ENCODE measurements at places on chromosomes 3 and 15.

- DNase-seq: no peak
Observed at GRCh38 chr3:150666167-150666566, 37.6 kb downstream of the ERICH6 start.

DNA sequence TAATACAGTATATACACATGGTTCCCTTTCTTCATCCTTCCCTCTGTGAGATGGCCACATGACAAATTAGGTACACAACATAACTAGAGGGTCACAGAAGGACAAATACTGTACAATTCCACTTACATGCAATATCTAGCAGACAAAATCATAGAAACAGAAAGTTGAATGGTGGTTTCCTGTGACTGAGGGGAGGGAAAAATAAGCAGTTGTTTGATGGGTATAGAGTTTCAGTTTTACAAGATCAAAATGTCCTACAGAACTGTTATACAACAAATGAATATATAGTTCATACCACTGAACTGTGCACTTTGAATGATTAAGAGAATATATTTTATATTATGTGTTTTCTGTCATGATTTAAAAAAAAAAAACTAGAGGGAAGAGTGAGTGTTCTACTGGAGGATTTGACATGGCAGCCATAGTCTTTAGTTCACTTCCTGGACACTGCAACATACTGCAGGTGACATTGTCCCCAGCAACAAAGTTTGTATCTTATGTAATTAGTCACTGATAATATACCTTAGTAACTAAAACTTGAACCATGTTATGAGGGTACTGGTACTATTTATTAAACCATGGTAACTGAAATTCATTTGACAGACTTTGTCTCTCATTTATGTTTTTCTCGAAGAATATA, 37.2 kb downstream of the CCDC54 start:
- DNase-seq: no peak

- DNase-seq: no peak
Observed at GRCh38 chr15:77456746-77457145, 36.1 kb downstream of the HMG20A start.

DNA sequence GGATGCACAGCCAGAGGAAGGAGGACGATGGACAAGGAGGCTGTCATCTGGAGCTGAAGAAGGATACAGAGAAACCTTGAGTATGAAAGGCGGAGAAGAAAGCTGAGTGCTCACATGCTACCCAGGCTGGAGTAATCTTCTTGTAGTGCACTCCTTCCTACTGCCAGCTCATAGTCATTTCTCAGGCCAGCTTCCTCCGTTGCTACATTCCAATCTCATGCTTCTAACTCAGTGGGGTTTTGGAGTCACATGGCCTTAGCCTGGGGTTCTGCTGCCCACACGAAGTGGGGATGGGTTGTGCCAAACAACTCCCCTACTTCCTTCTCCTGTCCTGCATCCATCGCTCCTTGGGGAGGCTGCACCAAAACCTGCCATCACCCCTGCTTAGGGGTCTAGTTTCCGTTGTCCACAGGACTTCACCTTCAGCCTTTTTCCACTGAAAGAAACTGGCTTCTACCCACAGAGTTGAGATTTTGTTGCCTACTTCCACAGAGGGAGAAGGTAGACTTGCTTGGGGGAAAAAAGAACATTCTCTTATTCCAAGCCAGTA, 239.9 kb downstream of the EPHB1 start:
- DNase-seq: no peak

GRCh38 chr15:100722551-100723314, 120.3 kb downstream of the ASB7 start:
- no peak for DNase-seq

- DNase-seq: no peak
Observed at GRCh38 chr3:72490688-72491435, 357.4 kb downstream of the SHQ1 start.

DNA sequence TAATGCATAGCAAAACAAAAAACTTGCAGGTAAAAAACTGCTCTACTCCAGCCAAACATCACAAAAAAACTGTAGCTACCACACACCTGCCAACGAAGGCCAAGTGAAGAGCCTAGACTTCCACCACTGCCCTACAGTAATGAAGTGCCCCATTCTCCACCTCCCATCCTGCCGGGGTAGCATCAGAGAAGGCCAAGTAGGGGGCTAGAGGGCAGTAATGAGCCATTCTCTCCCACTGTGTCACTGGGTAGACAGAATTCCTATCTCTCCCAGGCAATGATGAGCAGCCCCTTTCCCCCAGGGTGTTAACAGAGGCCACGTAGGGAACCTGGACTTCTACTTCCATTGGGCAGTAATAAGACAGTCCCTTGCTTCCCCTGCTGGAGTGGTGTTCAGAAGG, 9.5 kb downstream of the SEC22C start:
- DNase-seq: no peak

- DNase-seq: no peak
Observed at GRCh38 chr3:195159814-195160165, 111.2 kb downstream of the XXYLT1 start.

- DNase-seq: no peak
Observed at GRCh38 chr15:63221346-63221745, 31.9 kb downstream of the RAB8B start.

DNA sequence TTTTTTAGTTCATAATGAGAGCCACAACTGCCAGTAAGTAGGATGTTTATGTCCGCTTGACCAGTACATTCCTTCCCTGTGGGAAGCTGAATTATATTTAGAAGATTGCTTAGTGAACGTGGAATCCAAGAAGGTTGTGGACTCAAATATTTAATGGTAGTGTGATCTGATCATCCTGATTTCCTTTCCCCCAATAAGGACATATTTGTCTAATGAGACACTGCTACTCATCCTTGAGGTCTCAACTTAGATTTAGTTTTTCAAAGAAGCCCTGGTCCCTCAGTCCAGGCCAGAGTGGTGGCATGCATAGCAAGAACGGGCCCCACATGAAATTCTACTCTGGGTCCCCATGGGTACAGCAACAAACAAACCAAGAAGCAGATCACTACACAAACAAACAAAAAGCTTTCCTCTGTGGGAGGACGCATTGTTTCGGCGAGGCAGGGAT, 60.8 kb downstream of the USP13 start:
- DNase-seq: no peak

- no peak for DNase-seq
Observed at GRCh38 chr3:108970561-108970960, 16.9 kb upstream of the GUCA1C start.

- DNase-seq: no peak
Observed at GRCh38 chr15:88920186-88920891, 7.2 kb upstream of the MFGE8 start.

DNA sequence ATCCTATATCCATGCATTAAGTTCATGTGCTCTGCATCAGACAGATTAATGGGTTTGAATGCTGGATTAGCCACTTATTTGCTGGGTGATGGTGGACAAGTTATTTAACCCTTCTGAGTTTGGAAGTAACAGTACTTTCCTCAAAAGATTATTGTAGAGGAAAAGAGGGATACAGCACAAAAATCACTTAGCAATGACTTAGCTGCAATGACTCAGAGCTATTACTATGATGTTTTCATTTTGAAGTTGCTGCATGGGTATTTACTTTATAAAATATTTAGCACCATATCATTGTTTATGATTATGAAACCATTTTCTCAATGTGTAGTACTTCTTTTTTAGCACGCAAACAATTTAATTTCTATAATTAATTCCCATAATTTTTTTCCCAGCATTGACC, 248.4 kb downstream of the MYRIP start:
- no peak for DNase-seq

DNA sequence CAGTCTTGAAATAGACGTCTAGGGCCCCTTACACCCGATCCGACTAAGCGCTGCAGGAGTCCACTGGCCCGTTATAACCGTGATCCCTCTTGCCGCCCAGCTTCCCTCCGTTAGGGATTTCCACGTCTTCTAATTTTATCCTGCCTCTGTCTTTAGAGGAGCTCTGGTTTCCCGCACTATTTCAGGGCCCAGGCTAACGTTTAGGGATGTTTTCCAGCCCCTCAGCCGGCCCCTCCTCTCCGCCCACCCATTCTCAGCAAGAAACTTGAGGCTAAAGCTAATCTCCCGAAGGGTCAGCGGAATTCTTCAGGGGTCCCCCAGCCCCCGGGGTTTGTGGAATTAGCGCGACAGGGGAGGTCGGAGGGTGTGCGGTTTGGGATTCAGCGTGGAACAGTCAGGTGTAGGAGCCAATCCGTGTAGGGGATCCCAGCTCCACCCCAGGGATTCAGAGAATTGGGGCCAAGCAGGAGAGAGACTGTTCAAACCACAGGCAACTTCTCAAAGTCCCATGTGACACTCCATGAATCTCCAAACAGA, 1.6 kb downstream of the PTX3 start:
- no peak for DNase-seq

GRCh38 chr15:36960947-36961227, 139.5 kb downstream of the MEIS2 start:
- no peak for DNase-seq

- no peak for DNase-seq
Observed at GRCh38 chr3:177778633-177779032, 581.4 kb upstream of the TBL1XR1 start.

- no peak for DNase-seq
Observed at GRCh38 chr15:28989239-28989830, 103.6 kb downstream of the APBA2 start.

- DNase-seq: no peak
Observed at GRCh38 chr3:89164774-89165173, 57.4 kb downstream of the EPHA3 start.

DNA sequence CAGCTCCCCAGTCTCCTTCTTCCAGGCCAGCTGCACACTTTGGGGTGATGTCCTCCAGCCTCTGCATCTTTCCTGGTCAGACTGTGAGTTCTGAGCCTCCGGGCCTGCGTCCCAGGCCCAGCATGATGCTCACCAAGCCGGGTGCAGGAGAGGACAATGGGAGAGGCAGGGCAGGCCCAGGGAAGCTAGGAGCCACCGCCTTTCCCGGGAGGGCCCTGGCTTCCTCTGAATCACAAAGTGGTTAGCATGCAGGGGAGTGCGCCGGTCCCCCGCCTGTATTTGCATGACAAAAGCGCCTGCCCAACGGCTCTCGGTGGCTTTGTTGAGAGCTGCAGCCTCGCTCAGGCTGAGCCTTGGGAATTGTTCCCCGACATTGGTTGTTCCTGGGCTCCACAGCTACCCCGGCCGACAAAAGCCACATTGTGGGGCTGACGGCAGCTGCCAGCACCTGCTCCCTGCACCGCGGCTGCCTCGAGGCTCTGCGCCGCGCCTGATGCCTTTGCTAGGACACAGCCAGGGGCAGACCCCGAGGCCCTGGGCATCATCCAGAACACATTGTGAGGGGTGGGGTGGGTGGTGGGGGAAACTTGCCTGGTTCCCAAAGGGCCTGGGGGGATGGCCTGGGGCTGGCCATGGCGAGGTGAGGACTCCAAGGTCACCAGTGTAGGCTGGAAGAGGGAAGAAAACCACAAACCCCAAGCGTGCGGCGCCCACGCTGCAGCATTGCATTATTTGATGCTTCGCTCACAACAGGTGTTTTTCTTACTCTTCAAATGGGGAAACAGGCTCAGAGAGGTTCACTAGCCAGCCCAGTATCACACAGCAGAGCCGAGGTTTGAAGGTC, 20.0 kb upstream of the KLF13 start:
- DNase-seq: peak; percentile 76

- DNase-seq: no peak
Observed at GRCh38 chr15:72130272-72130671, 12.1 kb downstream of the SENP8 start.

GRCh38 chr3:38684546-38684945, 35.1 kb upstream of the SCN5A start:
- no peak for DNase-seq

GRCh38 chr3:135809021-135809634, 156.4 kb upstream of the PPP2R3A start:
- no peak for DNase-seq

DNA sequence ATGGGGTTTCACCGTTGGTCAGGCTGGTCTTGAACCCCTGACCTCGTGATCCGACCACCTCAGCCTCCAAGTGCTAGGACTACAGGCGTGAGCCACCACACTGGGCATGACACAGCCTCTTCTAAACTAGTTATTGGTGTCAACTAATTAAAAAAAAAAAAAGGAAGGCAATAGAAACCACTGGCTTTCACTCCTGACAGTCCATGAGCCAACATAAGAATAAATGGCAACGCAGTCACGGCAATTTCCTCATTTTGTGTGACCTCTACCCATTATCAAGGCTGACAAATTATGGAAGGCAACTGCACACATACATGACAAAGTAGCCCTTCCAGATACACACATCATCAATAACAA, 5.9 kb downstream of the ARHGEF3 start:
- no peak for DNase-seq

DNA sequence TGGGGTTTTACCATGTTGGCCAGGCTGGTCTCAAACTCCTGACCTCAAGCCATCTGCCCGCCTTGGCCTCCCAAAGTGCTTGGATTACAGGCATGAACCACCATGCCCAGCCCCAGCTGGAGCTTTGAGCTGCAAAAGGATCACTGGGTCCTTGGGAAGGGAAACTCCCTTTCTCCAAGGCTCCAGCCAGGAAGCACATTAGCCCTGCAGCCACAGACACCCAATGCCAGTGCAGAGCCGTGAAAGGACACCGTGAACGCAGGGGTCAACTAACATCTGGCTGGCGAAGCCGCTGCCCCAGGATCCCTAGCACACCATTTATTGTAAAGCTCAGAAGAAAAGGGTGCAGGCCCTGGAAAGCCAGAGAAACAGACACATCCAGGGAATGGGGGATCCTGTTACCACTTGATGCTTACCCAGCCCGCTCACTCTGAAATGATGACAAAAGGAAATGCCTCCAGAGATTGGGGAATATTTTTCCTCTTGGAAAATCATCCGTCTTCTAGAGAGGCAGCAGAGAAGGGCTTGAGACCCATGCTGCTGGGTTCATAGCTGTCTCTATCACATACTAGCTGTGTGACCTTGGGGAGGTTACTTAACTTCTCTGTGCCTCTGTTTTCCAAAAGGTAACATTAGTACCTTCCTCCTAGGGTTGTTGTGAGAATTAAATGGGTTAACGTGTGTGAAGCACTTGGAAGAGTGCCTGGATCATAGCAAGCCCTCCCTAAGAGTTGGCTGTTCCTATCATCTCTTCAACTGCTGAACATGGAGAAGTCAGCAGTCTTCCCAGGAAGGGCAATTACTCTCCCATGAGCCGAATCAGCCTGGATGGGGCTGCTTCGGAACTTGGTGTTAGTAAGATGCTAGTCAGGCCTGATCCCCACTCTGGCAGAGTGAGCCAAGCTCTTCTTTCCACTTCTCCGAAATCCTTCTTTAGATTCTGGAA, 40.8 kb downstream of the LMCD1 start:
- no peak for DNase-seq

DNA sequence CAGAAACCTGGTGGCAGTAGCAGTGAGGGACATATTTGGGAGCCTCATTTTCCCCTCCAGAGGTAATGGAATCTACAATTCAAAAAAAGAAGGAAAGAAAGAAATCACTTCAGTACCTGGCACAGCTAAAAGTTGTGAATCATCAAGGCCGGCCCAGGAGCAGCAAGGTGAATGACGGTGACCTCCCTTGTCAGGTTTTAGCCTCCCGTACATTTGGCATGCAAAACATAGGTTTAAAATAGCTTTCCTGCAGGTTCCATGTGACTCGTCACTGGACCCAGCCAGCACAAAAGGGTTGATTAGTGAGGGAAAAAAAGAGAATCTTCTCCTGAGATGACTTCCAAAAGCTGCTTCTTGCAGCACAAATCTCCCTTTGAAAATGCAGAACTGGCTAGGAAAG, 394.2 kb downstream of the LSAMP start:
- DNase-seq: no peak

GRCh38 chr3:194370753-194371152, 1.2 kb upstream of the LRRC15 start:
- DNase-seq: no peak
